ENCODE measurements at places on chromosomes 12 and 14.
A peak's percentile ranks its signal among the peaks of the same experiment; 100 is the strongest.

- no peak for DNase-seq
These were observed 1.1 kb downstream of the LGALS3 start for GRCh38 chr14:55130196-55130550.

DNA sequence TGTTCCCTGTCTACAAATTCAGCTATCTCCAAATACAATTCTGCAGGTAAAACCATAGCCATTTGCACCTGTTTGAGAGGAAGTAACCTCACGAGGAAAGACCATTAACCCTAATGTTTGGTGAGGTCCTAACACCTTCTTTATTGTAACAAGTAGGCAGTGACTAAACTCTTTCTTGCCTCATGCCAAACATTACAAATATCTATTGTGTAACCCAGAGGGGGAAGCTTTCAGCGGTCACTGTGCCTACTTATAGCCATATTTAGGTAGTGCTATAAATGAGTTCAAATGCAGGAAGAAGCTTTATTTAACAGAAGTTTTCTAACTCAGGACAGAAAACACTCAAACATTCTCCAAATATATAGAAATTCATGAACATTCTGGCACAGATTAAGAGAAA is 252.7 kb downstream of the LRFN5 start:
- no peak for DNase-seq

DNA sequence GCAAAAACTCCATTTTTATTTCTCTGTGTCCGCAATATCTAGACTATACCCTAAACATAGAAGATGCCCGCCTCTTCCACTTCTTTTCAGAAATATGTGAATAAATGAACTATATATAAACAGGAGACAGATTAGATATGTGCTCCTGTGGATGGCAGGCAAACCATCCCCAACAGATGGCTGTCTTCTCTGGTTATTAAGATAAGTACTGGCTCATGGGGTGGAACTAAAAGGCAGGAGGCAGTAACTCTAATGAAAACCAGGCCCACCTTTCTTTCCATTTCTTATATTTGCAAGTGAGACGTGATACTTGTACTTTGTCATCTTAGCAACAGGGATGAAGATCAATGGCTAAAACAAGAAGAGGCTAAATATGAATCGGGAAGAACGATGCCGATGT is 20.2 kb downstream of the E2F7 start:
- no peak for DNase-seq

DNA sequence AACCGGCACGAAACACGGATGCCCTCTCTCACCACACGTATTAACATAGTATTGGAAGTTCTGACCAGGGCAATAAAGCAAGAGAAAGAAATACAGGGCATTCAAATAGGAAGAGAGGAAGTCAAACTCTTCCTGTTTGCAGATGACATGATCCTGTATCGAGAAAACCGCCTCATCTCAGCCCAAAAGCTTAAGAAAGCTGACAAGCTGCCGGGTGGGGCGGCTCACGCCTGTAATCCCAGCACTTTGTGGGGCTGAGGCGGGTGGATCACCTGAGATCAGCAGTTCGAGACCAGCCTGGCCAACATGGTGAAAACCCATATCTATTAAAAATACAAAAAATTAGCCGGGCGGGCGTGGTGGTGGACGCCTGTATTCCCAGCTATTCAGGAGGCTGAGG is 17.7 kb downstream of the OR6S1 start:
- DNase-seq, result no peak

DNA sequence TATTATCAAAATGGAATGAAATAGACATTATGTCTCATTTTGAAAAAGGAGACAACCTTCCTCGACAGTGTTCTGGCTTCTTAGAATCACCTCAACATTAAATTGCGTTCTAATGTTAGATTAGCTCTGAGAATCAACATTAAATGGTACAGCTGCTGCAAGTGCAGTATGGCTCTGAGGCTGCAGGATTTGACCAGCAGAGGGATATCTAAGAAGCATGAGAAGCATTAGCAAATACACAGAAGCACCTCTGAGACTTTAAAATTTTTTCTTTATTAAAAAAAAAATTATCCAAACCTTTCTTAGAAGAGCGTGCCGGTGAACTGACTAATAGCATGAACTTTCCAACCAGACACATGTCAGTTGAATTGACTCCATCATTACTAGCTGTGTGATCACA is 253.4 kb upstream of the LRIG3 start:
- no peak for DNase-seq

DNA sequence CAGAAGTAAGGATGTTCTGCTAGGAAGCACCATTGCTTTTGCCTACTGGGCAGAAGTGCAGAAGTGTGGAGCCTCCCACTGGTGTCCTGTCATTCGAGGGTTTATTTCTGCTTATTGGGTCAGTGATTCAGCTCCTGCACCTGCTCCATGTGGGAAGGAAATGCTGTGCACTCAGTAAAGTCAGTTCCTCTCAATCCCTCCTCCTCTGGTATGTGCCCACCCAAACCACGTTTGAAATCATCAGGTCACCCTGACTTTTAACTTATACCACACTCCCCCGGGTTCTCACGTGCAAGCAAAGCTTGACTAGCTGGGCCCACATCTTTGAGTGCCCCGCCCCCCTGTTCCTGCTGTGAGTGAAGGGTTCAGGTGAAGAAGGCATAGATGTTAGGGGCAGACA is 223.7 kb downstream of the CHST11 start:
- no peak for DNase-seq

- DNase-seq, result peak; percentile 62
These were observed 14.2 kb upstream of the PLXNC1 start for GRCh38 chr12:94133964-94134795.

DNA sequence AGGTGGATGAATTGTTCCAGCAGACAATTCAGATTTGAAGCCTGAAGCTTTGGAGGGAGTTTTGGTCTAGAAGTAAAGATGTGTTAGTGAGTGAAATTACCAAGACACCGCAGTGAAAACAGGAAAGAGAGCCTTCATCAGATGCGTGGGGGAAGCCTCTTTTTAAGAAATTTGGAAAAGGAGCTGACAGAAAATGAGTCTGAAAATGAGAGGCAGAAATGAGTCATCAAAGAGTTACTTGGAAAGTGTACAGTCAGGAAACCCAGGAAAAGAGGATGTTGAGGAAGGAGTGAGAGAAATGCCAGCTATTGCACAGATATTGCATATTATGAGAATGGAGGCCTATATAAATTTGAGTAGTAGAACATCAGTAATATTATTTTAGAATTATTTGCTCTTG is 520.7 kb downstream of the NRXN3 start:
- no peak for DNase-seq

GRCh38 chr12:53980802-53981496 is 4.0 kb upstream of the HOXC10 start:
- DNase-seq, result no peak

GRCh38 chr14:105067140-105067968 is 2.1 kb upstream of the GPR132 start:
- DNase-seq, result peak; percentile 39

GRCh38 chr12:16605642-16606116 is 283 bp downstream of the LMO3 start:
- DNase-seq, result no peak

GRCh38 chr12:104767261-104767660 is 190.8 kb downstream of the SLC41A2 start:
- DNase-seq, result no peak

GRCh38 chr12:16685107-16685506 is 79.1 kb upstream of the LMO3 start:
- DNase-seq, result no peak

GRCh38 chr12:10069099-10069498 is 29.7 kb downstream of the CLEC1A start:
- no peak for DNase-seq

DNA sequence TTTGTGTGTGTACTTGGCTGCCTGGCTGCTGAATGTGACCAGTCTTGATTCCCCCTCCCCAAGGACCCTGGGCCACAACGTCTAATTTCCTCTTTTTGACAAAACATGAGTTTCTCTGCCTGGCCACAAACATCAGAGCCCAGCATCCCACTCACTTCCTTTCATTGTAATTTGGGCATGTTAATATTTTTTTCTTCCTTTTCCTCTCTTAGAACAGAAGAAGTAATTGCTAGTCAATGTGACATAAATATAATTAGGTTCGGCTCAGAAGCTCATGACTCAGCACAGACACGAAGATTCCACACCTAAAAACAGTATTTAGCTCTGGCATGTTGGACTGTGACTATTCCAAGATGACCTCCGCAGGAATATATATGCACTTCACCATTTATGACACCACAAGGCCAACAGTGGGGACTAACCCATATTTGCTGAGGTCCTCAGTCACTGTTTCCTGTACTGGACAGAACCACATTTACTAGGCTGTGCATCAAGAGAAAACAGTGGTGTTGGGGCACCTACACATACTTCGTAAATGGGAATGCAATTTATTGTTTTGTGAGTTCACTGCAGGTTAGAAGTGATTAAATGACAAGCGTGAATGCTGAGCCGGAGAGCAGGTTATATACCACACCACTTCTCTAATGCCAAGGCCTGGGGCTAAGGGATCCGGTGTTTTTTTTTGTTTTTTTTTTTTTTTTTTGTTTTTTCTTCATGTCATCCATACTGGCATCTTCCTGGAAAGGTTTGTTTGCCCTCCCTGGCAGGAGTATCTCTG is 4.2 kb downstream of the GSG1 start:
- DNase-seq, result no peak

Measured in kidney glomerular epithelial cell (primary cell).